ENCODE measurements at places on chromosomes 2 and 18. TPM values are rescaled to one million over a fixed set of nuclear protein-coding genes. Genes with fewer than 3 reads are reported as not detected.

GRCh38 chr2:42045352-42045751 lies 2.5 kb upstream of the PKDCC start:
- DNase-seq: no peak

DNA sequence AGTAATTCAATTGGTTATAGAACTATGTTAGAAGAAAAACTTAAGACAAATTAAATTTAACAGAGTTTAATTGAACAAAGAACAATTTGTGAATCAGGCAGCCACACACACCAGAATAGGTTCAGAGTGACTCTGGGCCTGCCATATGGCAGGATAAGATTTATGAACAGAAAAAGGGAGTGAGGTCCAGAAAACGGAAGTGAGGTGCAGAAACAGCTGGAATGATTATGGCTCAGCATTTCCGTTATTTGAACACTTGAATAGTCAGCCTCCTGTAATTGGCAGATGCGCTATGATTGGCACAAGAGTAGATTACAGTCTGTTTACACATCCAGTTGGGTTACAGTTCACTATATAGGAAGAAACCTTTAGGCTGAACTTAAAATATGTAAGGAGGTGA lies 99.0 kb downstream of the MBD2 start:
- no peak for DNase-seq

ONECUT2 gene
- polyA plus RNA-seq: 0.79 TPM

DNA sequence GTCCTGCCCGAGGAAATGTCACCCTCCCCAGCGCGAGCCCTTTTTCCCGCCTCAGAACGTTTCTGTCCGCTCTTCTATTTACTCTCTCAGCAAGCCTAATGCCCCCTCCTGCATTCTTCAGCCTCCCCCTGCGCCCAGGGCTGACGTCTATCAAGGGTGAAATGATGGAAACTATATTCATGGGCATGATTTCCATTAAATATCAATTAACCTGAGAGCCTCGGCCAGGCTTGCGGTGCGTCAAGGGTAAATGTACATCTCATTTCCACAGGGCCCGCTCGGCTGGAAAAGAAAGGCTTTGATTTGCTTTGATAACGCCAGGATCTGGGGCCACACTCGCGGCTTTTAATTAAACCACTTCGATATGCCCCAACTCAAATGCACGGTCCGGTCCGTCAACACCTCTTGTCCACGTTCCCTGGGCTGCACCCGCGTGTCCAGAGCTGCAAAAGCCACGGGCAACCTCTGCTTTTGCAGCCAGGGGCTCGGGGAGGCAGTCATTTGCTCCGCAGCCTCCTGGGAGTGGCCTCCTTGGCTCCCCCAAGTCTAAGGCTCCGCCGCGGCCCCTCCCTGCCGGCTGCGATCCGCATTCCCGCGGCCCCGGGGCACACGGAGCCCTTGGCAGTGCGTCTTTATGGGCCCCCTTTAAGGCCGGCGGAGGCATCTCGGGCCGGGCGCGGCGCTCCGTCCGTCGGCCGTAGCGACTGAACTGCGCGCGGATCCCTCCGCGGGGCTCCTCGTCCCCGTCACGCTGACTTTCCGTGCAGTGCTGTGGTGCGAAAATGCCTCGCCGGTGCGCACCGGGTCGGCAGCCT lies at the start of gene HOXD8:
HOXD8 (plus strand) TSS at position 724 of the 815 bp plus-strand sequence. CDS start 662 bp downstream, outside the sequence.
- peak; percentile 89 for DNase-seq

DNA sequence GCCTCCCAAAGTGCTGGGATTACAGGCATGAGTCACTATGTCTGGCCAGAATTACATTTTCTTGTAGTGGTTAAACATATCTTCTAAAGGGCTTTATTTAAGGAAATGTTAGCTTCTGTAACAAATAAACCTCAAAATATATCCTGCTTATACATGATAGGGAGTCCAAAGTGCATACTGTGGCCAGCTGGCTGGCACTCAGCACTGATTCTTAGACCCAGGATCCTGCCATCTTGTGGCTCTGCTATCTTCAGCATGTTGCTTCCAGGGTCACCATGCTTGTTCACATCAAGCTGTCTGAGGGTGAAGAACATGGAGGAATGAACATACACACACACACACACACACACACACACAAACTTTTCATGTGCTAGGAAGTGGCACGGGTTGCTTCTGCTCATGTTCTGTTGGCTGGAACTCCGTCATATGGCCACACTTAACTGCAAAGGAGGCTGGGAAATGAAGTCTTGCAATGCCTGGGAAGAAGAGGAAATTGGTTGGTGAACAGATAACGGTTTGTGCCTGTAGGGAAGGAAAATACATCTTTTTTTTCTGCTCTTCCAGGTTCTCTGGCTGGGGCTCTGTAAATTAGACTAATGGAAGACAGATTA lies 40.0 kb downstream of the NPPC start:
- no peak for DNase-seq

MREG gene
- 2.2 TPM for polyA plus RNA-seq

PRKAG3 gene
- 44.4 TPM for polyA plus RNA-seq

DNA sequence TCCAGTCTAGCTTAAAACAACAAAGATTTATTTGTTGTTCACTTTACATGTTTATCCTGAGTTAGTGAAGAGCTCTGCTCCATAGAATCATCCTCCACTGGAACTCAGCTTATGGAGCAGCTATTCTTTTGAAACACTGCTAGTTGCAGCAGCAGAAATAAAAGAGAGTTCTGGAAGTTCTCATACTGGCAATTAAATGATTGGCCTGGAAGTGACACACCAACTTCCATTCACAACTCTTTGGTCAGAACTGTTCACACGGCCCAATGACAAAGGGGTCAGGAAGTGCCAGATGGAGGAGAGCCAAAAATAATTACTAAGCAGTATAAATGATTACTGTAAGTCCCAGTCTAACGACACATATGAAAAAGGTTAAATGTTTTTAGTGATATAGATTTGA lies 39.1 kb downstream of the FBXO11 start:
- DNase-seq: peak; percentile 8

GRCh38 chr2:215651412-215651811 lies 215.5 kb upstream of the FN1 start:
- no peak for DNase-seq

DNA sequence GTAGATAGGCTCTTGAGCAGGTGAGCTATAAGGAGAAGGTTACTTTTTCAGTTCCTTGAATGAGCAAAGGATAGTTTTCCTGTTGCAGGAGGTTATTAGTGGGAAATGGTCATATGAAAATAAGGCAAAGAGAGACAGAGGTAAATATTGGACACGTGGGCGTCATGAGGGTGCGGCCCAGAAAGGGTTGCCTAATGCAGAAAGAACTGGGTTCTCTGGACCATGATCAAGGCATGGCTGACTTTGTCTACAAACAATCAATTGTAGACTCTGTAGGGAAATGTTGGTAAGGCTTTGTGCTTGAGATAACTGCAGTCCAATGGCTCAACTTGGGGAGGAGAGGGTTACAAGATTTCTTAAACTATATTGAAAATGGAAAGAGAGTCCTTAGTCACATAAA lies 585.8 kb downstream of the BCL11A start:
- no peak for DNase-seq

DNA sequence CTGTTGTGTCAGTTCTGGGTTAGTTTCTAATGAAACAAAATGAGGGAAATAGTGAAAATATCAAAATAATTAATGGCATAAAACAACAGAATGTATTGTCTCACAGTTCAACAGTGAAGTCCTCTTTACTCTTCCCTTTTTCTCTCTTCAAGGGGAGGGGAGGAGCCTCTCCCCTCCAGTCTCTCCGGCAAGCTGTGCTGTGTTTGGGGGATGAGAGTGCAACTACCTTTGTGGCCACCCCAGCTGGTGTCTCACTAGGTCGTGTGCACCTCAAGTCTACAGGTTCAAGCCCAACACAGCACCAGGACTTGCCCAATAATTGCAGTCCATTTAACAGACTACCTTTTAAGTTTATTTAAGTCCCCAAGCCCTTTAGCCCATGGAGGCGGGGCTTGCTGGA lies 271.7 kb upstream of the DOK6 start:
- DNase-seq: peak; percentile 4

OSR1 gene
- polyA plus RNA-seq: 13.7 TPM

GRCh38 chr2:99238599-99238998 lies 16.9 kb downstream of the LYG2 start:
- no peak for DNase-seq

ZNF804A gene
- 0.28 TPM for polyA plus RNA-seq

CTAGE1 gene
- not detected for polyA plus RNA-seq

CLEC4F gene
- polyA plus RNA-seq: 0.36 TPM

BARD1 gene
- 9.4 TPM for polyA plus RNA-seq

DNA sequence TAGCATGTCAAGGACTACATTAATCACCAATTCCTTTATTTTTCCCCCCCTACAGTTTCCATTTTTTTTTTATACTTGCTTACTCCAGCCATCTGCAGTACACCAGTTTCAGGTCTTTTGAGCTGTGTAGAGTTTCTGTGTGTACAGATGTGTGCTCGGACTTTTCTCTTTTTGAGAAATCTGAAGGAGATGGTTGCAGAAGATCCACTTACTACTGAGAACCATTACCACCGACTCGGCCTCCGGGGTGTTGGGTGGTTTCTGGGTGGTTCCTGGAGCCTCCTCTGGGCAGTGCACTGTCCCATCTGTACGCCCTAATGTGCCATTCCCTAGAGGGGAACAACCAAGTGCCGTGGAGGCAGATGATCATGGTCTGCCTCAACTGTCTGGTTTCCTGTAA lies 15.4 kb upstream of the LYPD6B start:
- no peak for DNase-seq

SEPTIN10 gene
- polyA plus RNA-seq: 74.4 TPM

DNA sequence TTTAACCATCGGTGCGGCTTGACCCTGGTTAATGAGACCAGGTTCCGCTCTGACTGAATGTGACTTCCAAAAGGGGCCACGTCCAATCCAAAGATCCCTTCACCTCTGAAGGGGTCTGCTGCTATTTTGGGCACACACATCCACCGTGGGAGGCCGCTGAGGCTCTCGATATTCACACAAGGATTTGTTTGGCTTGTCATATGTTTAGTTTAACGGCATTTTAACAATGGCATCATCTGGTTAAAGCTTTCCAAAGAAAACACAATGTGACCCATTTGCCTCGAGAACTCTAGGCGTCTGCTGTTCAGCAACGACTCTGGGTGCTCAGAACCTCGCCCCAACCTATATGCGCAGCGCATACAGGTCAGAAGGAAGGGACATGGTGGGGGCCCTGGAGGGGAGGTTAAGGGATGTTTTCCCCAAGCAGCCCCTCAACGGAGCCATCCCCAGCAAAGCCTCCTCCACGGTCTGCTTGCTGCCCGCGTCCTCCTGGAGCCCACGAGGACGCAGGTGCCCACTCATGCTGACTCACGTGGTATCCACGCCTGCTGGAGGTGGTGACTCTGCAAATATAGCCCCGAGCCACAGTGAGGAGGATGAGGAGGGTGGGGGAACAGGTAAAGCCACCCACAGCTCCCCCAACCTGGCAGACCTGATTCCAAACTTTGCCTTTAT lies 260.3 kb downstream of the HDAC4 start:
- no peak for DNase-seq

- DNase-seq: peak; percentile 78
These were observed 20.5 kb upstream of the KIF1A start for GRCh38 chr2:240840435-240841060.

EML6 gene
- polyA plus RNA-seq: 52.3 TPM

TSHZ1 gene
- 36.7 TPM for polyA plus RNA-seq

NOL4 gene
- not detected for polyA plus RNA-seq

C2orf92 gene
- polyA plus RNA-seq: 20.0 TPM

GRCh38 chr2:132703396-132703795 lies 33.4 kb upstream of the LYPD1 start:
- DNase-seq: no peak

DNA sequence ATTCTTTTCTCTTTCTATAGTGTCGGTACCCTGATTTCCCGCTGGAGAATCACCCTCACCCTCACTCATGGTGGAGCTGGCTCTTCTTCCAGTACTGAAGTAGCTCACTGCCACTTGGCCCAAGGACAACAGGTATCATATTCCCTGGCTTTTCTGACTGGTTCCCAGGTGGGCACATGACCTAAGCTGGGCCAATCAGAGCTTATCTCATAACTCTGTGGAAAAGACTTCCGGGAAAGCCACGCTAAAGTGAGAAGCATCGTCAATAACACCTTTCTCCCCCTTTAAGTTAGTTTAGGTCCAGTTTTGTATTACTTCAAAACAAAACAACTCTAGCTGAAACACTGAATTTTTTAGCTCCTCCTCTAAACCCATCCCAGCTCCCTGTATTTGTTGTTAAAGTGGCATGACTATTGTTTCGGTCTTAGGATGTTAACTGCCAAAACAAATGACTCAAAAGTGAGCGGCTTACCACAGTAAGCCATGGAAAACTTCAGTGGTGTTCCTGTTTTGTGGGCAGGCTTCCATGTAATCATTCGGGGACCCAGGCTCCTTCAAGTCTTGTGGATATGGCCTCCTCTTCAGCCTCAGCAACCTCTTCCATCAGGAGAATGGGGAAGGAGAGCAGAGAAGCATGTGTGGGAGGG lies 137.4 kb upstream of the DLX2 start:
- DNase-seq: no peak

GRCh38 chr18:74528913-74529312 lies 5.4 kb upstream of the CNDP1 start:
- no peak for DNase-seq

AGXT gene
- not detected for polyA plus RNA-seq

GRCh38 chr2:203705178-203705577 lies 1.3 kb upstream of the CD28 start:
- no peak for DNase-seq

GRCh38 chr2:164190700-164191099 lies 430.6 kb downstream of the GRB14 start:
- no peak for DNase-seq

GRCh38 chr2:156170929-156171328 lies 161.6 kb downstream of the NR4A2 start:
- no peak for DNase-seq

DNA sequence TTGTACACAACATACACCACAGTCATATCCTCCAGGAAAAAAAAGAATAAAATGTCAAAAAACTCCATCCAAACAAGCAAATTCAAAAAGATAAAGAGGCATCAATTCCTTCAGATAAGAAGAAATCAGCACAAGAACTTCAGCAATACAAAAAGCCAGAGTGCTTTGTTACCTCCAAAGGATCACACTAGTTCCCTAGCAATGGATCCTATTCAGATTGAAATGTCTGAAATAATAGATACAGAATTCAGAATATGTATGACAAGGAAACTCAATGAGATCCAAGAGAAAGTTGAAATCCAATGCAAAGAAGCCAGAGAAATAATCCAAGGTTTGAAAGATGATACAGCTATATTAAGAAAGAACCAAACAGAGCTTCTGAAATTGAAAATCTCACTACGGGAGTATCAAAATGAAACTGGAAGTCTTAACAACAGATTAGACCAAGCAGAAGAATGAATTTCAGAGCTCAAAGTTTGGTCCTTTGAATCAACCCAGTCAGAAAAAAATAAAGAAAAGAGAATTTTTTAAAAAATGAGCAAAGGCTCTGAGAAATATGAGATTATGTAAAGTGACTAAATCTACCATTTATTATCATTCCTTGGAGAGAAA lies 80.6 kb downstream of the TRABD2A start:
- DNase-seq: no peak

UGT1A10 gene
- not detected for polyA plus RNA-seq

DNA sequence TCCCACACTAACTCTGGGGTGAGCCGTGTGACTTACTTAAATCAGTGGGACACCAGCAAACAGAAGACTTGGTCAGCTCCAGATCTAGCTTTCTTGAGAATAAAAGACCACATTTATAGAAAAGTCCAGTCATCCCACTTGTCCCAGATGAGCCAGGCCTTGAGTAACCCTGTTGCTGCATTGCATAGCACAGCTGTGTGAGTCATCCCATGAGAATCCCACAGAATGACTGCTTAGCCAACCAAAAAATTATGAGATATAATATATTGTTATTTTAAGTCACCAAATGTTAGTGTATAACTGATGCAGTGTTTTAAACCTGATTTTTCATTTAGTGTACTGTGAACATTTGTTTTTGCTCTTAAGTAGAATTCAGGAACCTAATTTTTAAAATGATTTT lies 94.2 kb upstream of the FSHR start:
- DNase-seq: peak; percentile 16

TPGS2 gene
- polyA plus RNA-seq: 39.4 TPM

MARCO gene
- 1.4 TPM for polyA plus RNA-seq

NT5C1B gene
- not detected for polyA plus RNA-seq

Measured in hindlimb muscle (tissue), 1 donor.